ENCODE measurements at places on chromosomes 12 and 14.

DNA sequence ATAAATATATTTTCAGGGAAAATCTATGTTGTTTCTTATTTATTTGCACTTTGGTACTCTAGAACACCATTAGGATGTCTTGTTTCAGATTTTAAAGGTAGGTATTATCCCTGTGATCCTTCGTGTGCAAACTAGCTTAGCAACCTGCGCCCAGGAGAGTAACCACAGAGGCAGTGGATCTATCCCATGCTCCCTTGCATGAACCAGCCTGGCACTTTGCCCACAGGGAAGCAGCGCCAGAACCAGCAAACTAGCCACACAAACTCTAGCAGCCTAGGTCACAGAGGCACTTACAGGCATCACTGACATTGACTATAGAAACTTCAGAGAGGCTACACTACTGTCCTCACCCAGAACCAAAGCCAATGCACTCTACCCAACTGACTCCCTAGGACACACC, 76.1 kb downstream of the TSHR start:
- DNase-seq = no peak

- no peak for DNase-seq
These were observed 948 bp downstream of the RIPK3 start for GRCh38 chr14:24338843-24339242.

GRCh38 chr12:120085920-120086645, 30.5 kb downstream of the RAB35 start:
- no peak for DNase-seq

DNA sequence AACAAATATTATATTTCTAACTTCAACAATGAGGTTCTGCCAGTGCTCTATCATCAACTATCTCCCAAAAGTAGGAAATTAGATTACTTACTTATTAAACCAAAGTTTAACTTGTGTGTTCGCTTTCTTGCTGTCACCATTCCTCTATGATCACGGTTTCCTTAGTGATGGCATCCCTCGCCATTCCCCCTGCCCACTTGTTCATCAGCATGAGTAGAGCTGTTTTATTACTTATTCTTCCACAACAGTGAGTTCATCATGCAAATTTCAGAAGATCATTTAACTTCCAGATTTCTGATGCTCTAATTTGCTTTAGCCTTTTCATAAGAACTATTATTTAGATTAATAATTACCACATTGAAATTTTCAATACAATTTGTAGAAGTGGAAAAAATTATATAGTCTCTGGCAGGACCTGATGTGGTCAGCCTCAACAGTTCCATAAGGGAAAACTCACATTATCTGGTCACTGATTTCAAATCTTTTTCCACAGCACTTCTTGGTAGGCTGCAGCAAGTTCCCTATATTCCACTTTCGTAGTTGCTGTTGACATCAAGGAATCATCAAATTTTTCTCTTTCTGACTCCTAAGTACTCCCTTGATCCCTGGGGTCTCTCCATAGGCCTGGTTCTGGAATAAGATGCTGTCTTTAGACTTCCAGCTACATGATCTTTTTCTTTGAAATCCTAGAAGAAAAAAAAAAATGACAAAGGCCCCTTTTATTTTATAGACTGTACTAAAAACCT, 174.6 kb downstream of the RASSF9 start:
- no peak for DNase-seq

DNA sequence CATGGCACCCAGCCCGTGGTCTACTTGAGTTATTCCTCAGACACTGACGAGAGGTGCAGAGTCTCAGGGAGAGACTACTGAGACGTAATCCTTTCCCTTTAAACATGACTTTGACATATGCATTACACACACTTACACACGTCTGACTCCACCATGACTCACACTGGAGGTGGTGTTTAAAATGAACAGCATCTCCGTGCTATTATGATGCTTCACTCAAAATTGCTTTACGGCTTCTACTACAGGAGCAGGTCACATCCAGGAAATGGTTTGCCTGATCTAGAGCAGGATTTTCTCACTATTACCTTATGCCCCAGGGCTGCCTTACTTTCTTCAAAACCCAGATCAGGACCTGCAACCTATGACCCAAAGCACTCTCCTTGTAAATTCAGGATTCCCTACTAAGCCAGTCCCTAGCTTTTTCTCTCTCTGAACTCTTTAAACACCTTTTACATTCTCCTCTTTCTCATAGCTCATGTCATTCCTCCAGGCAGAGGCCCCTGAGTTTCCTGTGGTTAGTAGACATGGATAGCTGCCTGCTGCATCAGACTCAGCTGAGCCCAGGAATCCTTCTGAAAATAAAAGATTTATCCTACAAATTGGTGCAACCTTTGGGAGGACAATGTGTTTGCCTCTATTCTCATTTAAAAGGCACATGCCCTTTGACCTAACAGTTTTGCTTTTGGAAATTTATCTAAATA, 31.2 kb downstream of the TMCC3 start:
- DNase-seq = peak; percentile 46

- no peak for DNase-seq
These were observed 88.0 kb downstream of the KIF21A start for GRCh38 chr12:39354955-39355354.

DNA sequence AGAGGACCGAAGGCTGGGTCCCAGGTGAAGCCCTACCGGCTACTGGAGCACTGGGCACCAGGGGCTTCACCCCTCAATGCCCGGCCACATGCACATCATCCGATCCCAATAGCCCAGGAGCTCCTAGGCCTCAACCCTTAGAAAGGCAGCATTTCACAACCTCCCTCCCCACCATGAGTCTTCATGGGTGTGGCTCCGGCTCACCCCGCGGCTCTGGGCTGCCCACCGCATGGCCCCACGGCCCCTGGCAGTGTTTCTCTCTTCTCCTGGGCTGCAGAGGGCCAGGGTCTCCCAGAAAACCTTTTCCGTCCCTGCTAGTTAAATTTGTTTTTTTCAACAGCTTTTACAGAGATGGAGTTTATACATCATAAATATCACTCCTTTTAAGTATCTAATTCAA, 28.6 kb upstream of the DLK1 start:
- no peak for DNase-seq

GRCh38 chr14:56129092-56129491, 10.9 kb downstream of the PELI2 start:
- no peak for DNase-seq

DNA sequence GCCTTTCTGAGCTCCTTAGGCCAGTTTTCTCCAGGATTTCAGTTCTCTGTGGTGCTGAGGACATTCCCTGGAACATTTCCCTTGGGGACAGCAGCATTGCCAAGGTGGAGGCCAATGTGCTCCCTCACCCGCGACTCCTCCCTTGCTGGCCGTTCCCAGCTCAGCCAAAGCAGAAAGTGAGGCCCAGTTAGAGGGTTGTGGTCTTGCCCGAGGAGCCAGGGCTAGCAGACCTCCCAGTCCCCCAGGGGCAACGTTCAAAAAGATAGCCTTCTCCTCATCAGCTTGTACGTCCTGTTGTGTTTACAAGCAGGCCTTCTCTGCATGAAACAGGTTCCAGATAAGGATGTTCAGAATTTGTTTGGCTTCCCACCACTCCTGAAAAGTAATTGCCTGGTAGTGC, 78.4 kb downstream of the SSPN start:
- DNase-seq = no peak

DNA sequence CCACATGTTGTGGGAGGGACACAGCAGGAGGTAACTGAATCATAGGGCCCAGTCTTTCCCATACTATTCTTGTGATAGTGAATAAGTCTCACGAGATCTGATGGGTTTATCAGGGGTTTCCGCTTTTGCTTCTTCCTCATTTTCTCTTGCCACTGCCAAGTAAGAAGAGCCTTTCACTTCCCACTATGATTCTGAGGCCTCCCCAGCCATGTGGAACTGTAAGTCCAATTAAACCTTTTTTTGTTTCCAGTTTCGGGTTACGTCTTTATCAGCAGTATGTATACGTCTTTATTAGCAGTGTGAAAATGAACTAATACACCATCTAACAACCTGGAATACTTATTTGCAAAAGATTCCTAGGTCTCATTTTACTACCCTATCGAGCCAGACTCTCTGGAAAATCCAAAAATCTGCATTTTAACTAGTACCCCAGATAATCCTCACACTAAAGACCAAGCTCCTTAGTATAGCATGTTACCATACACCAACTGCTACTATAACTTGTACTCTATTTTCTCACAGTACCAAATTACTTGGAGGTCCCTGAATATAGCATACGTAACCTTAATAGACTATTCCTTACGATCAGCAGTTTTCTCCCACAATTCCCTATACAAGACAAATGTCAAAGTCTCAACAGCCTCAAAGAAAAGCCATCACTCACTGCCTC, 11.5 kb downstream of the GTF2A1 start:
- no peak for DNase-seq

- DNase-seq = no peak
These were observed 113.4 kb upstream of the PELI2 start for GRCh38 chr14:56004786-56005185.

DNA sequence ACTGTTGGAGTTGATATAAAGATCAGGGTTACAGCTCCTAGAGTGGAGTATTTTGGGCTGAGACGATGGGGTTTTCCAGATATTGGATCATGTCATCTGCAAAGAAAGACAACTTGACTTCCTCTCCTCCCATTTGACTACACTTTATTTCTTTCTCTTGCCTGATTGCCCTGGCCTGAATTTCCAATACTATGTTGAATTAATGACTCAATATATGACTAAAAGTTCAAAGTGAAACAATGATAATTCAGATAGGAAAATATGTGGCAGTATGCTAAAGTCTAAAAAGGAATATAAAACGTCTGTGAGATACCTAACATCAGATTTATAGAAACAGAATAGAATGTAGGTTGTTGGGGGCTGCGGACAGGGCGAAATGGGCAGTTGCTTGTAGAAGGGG, 72.2 kb downstream of the BHLHE41 start:
- DNase-seq = no peak

DNA sequence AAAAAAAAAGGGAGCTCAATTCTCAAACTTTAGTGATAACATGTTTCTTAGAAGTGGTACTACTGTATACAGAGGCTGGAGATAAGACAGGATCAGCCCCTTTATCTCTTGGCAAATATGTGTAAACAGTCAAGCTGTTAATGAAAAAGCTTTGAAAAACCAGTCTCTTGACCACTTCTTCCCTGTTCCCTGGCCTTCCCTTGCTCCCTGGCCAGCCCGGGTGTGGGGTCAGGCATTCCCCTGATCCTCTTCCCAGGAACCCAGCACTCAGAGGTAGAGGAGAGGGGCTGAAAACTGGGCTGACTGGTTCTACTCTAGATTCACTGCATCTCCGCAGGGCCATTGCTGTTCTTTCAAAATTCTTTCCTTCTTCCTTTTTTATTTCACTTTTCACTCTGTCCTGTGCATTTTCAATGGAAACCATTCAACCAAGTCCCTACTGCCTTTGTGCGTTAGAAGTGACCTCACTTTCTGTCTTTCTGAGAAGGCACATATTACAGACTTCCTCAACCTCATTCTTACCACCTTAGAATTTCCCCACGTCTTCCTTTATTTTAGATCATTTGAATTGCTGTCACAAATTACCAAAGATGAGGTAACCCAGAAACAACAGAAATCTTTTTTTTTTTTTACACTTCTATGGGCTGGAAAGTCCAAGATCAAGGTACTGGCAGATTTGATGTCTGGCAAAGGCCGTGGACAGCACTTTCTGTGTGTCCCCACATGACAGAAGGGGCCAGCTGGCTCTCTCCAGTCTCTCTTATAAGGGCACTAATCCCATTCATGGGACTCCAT, 5.7 kb downstream of the GNG2 start:
- no peak for DNase-seq

GRCh38 chr12:19908830-19909229, 459.5 kb upstream of the PDE3A start:
- DNase-seq = no peak

DNA sequence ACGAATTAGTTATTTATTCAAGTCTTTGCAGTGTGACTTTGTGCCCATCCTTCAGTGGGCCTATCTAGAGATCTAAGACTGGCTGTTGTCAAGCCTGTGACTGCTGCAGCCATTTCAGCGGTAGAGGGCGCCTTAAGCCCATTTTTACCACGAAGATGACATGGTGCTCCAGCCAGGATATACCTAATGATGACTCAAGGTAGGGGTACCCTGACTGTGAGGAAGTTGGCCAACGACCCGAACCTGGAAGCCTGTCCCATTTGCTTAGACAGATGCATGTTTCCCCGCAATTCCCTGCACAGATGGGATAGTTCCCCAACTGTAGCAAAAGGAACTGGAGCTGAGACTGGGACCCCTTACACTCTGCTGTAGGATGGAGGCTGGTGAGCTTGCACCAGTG, 41.3 kb downstream of the RAB3IP start:
- no peak for DNase-seq

- DNase-seq = no peak
These were observed 637.8 kb downstream of the BCL11B start for GRCh38 chr14:98634043-98634820.

DNA sequence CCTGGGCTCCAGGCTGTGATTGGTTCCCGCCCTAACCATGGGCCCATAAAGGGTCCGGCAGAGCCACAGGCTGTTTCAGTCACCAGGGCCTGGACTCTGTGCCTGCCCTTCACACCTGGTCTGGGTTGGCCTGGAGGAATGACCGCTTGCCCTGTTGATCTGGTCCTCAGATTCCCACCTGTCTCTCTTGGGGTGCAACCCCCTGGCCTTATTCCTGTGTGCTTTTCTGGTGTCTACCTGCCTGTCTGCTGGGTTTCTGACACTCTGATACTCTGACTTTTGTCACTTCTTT, 2.9 kb upstream of the KRT83 start:
- DNase-seq = no peak

DNA sequence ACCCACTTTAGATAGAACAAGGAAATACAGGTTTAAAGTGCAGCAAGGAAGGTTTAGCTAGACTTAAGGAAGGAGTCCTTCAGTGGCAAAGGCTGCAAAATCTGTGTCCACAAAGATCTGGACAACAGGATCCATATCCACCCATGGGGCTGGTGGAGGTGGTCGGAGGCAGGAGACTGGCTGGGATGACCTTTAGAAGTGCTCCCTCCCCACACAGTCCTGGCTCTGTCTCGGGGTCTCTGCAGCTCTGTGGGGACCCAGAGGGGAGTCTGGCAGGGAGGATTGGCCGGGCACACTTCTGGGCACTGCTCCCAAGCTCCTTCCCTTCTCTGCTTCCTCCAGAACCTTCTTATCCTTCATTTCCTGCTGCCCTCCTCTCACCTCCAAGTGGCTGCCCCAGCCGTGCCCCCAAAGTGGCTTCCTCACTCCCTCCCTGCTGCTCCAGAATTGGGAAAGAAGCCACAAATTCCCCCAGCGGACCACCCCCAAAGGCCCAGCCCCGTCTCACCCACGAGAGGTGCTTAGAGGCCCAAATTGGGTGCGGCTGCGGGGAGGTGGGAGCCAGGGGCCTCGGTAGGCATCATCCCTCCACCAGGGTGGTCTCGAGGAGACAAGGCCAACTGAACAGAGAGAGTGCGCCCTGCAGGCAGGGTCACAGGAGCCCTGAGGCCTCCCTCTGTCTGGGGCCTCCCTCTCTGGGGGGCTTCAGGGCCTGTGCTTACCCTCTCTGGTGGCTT, 21.9 kb upstream of the PGF start:
- no peak for DNase-seq

- DNase-seq = no peak
These were observed 213.6 kb downstream of the C12orf42 start for GRCh38 chr12:103282124-103282523.

DNA sequence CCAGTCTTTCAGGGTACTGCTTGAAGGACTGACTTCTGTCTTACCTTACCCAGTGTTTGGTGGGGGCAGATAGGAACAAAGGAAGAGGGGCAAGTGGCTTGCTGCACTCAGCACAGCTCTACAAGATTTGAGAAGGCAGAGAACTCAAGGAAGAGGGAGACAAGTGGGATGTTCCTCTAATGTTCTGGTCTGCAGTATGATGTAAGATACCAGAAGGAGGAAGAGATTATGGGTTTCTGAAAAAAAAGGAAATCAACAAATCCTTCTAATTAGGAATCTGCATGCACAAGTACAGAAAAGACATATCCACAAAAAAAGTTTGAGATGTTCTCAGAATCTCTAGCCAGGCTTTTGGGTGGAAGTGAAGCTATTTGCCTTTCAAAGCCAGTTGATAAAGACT, 37.1 kb downstream of the USP15 start:
- no peak for DNase-seq
